ENCODE measurements at places on chromosomes 1 and 21.

- DNase-seq = no peak
These were observed 872 bp upstream of the PINK1 start for GRCh38 chr1:20632386-20632785.

GRCh38 chr1:93349231-93350135 lies 3.8 kb downstream of the DR1 start:
- no peak for DNase-seq

DNA sequence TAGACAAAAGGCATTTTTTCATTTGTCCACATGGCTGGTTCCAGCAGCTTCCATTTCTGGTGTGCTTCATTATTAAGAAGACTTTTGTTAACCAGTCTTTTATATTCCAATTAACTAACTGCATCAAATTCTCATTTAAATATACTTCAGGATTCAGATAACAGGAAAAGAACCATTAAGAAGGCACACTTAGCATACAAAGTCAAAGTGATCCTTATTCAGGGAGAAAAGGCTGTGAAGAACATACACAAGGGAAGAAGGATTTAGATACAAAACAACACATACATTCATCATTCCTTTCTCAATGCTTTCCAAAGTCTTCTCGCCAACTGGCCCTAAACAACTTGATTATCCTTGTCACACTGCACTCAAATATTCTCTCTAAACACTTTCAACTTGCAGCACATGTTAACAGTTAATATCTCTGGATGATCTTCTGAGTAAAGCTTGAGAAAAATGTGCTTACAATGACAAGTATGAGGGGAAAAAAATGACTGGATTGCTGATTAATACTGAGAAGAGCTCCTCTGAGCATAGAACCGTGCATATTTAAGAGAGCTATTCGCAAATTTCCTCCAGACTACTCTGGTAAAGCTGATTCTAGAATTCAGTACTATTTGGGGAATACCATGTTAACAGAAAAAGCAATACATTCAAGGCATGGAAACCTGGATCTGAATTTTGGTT lies 225.2 kb upstream of the TNR start:
- DNase-seq = no peak

GRCh38 chr21:33011462-33011861 lies 14.3 kb upstream of the OLIG2 start:
- DNase-seq = peak; percentile 75

DNA sequence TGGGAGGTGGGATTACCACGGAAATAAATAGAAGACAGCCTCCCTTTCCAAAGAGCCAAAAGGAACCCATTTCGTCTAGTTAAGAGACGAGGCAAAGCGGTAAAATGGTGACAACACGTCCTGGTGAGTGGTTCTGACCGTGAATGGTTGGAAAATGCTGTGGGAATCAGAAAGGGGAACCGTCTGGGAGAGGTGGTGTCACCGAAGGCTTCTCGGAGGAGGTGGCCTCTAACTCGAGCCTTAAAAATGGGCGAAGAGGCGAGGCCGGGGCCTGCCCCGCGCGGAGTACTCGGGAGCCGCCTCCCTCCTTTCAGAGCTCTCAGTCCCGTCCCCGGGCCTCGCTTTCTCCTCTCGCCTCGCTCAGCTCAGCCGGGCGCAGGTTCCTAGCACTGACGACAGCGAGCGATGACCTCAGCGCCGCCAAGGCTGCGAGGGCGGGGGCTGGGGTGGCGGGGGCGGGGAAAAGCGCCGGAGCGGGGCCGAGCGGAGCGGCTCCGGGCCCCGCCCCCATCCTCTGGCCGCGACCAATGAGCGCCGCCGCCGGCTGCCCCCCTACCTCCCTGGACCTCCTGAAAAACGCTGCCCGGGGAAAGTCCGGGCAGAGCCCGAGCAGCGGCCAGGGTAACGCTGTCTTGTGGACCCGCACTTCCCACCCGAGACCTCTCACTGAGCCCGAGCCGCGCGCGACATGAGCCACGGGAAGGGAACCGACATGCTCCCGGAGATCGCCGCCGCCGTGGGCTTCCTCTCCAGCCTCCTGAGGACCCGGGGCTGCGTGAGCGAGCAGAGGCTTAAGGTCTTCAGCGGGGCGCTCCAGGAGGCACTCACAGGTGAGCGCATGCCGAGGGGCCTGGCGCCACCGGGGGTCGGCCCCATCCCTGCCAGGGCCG lies at the start of gene BTG2:
Gene BTG2 (plus strand): TSS at position 601 of the 890 bp plus-strand sequence. CDS start 88 bp downstream, at position 689.
- DNase-seq = peak; percentile 80

- no peak for DNase-seq
These were observed 4.6 kb downstream of the TMPRSS2 start for GRCh38 chr21:41503331-41503730.

DNA sequence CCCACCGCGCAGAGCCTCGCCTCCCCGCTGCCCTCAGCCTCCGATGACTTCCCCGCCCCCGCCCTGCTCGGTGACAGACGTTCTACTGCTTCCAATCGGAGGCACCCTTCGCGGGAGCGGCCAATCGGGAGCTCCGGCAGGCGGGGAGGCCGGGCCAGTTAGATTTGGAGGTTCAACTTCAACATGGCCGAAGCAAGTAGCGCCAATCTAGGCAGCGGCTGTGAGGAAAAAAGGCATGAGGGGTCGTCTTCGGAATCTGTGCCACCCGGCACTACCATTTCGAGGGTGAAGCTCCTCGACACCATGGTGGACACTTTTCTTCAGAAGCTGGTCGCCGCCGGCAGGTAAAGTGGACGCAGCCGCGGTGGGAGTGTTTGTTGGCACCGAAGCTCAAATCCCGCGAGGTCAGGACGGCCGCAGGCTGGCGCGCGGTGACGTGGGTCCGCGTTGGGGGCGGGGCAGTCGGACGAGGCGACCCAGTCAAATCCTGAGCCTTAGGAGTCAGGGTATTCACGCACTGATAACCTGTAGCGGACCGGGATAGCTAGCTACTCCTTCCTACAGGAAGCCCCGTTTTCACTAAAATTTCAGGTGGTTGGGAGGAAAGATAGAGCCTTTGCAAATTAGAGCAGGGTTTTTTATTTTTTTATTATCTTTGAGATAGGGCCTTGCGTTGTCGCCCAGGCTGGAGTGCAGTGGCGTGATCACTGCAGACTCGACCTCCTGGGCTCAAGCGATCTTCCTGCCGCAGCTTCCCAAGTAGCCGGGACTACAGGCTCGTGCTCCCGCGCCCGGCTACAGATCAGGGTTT lies at the start of gene PMF1:
Gene PMF1 (plus strand): TSS at position 175 of the 811 bp plus-strand sequence. CDS start 9 bp downstream, at position 184.
- peak; percentile 94 for DNase-seq

GRCh38 chr1:46413596-46413985 lies 19.5 kb downstream of the FAAH start:
- no peak for DNase-seq

- DNase-seq = no peak
These were observed 941 bp upstream of the C1orf21 start for GRCh38 chr1:184385865-184386311.

GRCh38 chr1:7644961-7645750 lies 125.9 kb upstream of the VAMP3 start:
- DNase-seq = peak; percentile 70

- DNase-seq = no peak
These were observed 3.9 kb upstream of the ITLN1 start for GRCh38 chr1:160888926-160889325.

DNA sequence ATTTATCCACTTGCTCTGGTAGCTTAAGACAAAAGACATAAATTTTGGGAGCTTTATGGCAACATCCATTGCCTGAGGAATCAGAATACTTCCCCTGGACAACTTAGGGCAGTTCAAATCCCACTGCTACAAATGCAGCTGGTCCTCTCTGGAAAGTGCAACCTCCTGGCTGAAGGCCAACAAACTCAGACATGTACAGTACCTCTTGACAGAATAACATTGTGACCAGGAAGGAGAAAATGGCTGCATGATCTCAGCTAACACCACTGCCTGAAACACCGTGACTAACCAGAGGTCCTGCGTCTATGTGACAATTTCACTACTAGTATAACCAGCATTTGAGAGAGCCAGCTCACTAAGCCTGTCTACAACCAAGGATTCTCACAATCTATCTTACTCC lies 218.9 kb downstream of the CRB1 start:
- no peak for DNase-seq

DNA sequence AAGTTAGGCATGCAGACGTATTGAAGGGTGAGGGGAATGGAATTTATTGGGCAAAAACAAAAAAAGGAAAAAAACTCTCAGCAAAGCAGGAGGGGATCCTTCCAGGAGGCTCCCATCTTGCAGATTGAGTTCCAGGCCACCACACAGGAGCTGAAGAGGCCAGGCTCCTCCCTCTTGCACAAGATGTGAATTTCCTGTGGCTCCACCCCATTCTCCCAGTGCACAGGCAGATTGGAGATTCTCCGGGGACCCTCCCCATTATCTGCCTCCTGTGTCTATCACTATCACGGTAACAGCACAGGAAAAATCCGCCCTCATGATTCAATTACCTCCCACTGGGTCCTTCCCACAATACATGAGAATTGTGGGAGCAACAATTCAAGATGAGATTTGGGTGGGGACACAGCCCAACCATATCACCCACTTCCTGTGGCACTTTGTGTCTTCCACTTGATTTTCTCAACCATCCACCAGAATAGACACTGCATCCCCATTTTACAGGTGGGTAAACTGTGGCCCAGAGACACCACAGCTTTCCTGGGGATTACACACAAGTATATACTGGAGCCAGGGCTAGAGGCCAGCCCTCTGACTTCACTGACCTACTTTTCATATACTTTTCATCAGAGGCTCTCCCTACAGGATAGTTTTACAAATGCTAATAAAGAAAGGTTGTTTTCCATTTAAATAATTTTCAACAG lies 18.9 kb upstream of the COL6A1 start:
- DNase-seq = no peak

- DNase-seq = no peak
These were observed 199.0 kb downstream of the OLFM3 start for GRCh38 chr1:101797722-101798121.

DNA sequence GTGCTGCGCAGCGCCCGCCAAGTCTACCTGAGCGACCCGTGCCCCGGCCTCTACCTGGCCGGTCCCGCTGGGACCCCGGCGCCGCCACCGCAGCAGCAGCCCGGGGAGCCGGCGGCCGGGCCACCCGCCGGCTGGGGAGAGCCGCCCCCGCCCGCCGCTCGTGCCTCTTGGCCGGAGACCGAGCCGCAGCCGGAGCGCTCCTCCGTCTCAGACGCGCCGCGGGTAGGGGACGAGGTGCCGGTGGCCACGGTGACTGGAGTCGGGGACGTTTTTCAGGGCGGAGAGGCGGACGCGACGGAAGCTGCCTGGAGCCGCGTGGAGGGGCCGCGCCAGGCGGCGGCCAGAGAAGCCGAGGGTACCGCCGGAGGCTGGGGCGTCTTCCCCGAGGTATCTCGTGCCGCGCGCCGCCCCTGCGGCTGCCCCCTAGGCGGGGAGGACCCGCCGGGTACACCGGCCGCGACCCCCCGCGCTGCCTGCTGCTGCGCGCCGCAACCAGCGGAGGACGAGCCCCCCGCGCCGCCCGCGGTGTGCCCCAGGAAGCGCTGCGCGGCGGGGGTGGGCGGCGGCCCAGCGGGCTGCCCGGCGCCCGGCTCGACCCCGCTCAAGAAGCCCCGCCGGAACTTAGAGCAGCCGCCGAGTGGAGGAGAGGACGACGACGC lies 646 bp downstream of the IER5 start:
- DNase-seq = no peak

DNA sequence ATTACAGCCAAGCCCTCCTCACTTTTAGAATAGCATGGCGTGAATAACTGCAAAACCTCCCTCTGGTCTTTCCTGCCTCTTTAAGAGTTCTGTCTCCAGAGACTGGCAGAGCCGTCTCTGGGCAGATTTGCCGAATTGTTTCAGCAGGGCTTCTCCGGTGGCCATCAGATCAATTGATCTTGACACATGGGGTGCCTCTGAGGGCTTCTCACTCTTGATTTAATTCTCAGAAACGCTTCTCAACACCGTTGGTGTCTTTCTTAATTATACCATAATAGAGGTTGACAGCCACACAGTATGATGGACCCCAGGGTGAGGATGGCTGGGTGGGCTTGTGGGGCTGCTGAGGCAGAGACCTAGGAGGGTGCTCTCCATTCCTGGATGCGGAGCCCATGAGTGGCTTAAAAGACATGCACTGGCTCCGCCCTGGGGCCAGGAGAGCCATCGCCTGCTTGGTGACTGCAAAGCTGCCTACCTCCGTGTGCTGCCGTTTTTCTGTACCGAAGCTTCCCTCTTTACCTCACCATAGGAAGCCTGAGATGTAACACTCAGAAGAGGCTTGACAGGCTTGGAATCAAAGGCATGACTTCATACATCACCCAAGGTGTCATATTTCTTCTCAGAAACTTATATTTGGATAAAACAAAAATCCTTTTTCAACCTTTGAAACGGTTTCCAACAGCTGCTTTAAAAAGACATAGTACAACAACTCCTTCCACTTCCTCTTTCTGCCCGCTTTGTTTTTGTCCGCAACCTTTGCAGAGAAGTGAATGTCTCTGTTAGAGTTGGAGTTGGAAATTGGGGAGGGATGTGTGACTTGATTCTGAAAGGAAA lies 82.9 kb downstream of the GALNT2 start:
- no peak for DNase-seq

- DNase-seq = no peak
These were observed 82.0 kb downstream of the TGFBR3 start for GRCh38 chr1:91803847-91804545.

DNA sequence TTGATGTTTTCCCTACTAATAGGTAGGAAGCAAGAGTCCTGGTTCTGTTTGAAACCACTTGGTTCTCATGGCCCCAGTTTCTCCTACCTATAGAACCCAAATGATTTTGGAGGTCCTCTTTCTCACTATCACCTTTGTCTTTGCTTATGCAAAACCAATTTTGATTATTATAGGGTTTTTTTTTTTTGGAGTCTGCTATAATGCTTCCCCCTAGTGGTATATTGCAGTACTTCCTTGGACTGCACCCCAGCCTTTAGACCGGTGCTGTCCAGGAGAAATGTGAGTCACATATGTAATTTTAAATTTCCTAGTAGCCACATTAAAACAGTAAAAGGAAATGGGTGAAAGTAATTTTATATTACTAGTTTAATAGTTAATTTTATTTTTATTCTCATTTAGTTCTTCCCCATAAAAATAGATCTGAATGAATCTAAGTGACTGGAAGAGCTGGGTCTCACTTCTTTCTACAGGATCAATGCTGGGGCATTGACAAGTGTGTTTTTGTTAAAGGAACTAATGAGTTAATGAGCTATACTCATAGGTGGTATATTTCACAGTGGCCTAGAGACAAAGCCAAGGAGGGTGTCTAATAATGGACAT lies 10.6 kb downstream of the FCMR start:
- peak; percentile 43 for DNase-seq

DNA sequence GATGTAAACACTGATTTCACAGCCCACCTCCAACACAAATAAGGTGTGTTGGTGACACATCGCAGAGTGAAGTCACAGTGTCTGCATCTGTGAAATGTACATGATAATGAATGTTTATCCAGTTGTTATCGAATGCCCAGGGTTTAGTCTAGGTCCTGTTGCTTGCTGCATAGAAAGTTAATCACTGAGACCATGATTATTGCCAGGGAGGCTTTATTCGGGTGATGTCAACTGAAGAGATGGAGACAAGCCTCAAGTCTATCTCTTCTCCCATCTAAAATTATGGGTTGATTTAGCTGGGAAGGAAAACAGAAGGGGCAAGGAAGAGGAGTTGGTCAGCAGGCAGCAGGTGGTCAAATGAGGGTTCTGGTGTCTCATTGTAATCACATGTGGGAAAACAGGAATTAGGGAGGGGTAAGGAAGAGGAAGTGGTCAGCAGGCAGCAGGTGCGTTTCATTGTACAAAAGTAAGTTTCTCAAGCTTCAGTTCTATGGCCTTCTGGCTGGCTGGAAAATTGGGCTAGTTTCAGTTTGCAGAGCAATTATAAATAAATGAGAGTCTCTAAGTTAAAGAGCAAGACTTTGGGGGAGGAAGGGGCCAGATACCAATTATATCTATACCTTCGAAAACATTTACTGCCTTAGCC lies 146.3 kb upstream of the DNAH14 start:
- DNase-seq = no peak

Data from NCI-H226 (cell line).